ENCODE measurements at places on chromosomes 12 and 14.

DNA sequence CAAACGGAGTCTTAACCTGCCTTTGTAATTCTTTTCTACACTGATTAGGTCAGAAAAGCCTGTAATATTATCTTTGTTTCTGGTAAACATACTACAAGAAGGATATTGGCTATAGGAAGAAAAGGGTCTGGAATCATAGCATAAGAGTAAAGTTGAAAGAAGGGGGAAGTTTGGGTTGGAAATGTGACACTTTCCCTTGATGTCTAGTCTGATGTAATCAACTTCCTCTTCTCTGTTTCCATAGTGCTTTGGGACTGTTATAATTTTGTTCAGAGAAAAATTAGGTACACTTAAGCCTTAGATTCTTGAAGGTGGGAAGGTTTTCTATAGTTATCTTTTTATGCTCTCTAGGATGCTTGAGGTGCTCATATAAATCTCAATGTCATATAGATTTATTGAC lies 322.2 kb downstream of the AEBP2 start:
- DNase-seq, result no peak

DNA sequence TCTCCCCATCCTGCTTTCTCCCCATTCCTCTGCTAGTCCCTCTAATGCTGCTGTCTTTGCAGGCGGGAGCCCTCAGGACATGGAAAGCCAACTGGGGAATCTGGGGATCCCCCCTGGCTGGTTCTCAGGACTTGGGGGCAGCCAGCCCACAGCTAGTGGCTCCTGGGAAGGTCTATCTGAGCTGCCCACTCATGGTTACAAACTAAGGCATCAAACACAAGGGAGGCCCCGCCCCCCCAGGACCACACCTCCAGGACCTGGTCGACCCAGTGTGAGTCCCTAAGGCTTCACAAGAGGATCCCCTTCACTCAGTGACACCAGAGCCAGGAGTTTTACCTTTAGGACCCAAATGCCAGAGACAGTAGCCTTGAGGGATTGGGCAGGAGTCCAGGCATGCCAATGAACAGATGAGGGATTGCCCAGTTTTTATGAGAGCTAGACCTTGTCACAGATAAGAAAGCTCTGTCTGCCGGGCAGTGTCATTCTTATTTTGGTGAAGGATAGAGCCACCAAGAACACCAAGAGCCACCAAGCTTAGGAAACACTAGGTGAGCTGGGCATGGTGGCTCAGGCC lies 8.0 kb upstream of the CPNE6 start:
- DNase-seq, result no peak

DNA sequence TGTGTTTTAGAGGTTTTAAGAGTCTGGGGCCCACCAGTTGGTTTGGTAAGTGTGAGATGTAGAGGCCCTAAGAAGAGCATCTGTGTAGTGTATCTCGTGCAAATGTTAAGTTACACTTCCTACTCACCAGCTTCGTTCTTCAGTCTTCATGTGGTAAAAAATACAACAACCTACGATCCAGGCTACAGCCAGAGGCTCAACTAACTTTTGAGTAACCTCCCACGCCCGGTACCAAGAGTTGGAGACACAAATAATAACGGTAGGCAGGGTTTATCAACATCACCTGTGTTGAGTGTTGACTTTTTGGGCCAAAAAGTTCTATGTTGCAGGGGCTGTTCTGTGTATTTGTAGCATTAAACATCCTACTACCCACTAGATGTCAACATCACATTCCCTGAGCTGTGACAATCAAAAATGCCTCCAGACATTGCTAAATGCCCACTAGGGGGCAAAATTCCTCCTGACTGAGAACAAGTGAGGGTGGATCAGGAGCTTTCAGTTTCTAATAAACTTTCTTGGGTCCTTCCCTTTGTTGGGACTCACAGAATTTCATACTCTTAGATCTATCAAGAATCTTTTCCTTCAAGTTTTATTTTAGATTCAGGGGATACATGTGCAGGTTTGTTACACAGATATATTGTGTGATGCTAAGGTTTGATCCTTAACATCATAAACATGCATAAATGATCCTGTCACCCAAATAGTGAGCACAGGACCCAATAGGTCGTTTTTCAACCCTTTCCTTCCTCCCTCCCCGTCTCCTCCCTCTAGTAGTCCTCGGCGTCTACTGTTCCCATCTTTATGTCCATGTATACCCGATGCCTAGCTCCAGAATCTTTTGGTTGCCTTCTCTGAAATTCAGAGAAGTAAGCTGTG lies 94.7 kb downstream of the SLC2A13 start:
- DNase-seq, result peak; percentile 8

GRCh38 chr12:106248312-106248845 lies 559 bp upstream of the CKAP4 start:
- no peak for DNase-seq

DNA sequence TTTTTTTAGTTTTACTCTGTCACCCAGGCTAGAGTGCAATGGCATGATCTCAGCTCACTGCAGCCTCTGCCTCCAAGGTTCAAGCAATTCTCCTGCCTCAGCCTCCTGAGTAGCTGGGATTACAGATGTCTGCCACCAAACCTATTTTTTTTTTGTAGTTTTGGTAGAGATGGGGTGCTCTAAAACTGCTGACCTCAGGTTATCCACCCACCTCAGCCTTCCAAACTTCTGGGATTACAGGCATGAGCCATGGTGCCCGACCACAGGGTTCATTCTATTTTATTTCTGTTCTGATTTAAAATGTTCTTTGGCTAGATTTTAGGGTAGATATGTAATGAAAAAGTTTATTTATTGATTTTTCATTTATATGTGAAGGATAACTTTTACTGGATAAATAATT lies 1062.8 kb upstream of the NOVA1 start:
- DNase-seq, result no peak

- DNase-seq, result no peak
These were observed 49.0 kb upstream of the STON2 start for GRCh38 chr14:81449114-81449513.

DNA sequence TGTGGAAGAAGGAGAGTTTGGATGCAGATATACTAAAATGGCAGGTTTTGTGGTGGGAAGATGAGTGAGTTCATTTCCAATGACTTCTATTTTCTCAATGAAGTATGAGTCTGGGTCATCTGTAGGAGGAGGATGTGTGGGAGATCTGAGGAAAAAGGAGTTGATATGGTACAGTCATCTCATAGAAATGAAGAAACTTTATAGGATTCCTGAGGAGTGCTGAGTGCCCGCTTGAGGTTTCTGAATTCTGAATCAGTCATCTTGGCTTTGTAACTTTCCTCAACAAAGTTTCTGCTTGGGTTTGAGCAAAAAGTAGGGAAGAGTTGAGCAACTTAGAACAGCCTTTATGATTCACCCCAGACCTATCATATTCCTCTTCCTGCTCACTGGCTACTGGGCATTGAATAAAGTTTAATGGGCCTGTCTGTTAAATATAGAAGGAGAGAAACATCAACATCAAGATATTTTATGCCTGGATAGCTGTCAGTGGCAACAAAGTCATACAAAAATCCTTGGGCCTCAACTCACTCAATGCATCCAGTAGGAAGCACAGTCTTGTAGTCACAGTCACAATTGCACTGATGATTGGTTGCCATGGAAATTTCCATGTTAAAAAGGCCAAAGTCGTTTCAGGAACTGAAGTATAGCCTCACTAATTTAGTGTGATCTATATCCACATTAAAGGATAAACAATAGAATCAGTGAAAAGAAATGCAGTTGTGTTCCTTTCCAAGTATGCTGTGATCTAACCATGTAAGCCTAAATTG lies 284.7 kb downstream of the DUSP6 start:
- DNase-seq, result no peak

- no peak for DNase-seq
These were observed 21.3 kb downstream of the SOS2 start for GRCh38 chr14:50210074-50210473.

DNA sequence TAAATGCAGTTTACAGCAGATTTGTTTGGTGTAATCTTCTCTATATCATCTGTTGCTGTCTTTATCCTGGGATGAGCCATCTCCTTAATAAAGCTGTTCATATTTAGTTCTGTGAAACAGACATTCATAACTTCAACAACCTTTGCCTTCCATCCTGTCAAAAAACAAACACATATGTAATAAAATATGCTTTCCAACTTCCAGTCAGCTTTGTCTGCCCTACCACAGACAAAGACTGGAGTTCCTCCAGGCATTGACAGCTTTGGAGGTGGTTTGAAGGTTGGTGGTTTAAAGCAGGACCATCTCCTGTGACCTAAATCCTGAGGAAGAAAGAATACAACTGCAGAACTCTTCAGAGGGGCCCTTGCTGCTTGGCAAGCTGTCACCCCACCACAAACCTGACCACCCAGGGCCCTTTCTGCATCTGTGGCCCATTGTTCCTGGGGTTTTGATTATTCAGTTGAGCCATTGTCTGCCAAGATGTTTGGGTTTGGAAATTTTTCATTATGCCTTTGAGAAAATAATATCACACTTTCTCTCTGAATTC lies 28.2 kb upstream of the PTGR2 start:
- no peak for DNase-seq

DNA sequence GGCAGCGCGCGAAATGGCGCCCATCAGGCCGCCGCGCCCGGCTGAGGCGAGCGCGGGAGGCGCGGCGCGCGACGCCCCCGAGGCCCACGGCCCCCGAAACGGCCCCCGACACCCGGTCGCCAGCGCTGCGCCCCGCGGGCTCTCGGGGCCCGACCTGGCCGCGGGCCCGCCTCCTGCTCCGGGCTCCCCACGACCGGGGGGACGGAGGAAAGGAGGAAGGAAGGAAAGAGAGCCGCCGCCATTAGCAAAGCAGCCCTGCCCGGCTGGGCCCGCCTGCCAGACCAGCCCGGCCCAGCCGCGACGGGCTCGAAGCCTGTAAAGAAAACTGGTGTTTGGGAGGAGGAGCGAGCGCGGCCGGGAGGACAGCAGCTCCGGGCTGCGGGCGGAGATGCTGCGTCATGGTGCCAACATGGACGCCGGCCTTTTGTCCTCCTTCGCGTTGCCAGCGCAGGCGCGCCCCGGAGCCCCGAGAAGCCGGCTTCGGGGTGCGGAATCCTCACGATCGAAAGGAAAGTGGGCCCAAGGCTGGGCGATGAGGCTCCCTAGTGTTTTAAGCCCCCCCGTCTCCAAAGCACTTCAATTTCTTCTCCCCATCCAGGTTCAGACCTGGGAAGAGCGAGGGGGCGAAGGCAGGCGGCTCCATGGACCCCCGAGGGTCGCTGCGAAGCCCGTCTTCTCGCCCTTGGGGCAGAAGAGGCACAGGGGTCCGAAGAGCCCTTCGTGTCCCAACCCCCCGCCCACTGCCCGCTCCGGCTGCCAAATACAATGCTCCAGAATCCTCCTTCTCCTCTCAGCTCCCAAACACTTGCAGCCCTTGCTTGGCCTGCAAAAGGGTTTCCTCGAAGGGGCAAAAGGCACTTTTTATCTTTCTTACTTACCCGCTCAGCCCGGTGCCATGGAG lies 2.9 kb upstream of the SETD1B start:
- peak; percentile 60 for DNase-seq

- DNase-seq, result no peak
These were observed 45.3 kb downstream of the FBXO34 start for GRCh38 chr14:55316564-55316963.

DNA sequence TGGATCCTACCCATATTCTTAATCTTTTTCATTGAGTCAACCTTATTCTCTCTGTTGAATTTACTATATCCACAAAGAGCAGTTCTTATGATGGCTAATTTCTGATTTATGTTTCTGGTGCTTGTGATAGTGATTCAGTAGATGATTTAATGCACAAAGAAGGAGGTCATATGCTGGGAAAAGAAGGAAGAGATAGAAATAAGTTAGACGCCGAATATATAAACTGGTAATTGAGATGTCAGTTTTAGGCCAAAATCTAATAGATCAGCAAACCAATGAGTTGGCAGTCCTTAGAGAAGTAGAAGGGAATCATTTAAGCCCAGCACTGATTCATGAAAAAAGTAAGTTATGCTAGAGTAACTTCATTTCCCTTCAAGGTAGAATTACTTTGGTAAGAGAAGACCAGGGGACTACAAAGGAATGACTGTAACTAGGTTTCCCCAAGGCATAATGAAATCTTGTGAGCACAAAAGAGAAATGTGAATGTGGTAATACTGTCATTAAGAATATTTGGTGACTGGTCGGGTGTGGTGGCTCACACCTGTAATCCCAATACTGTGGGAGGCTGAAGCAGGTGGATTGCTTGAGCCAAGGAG lies 132.4 kb downstream of the TGFB3 start:
- DNase-seq, result no peak

DNA sequence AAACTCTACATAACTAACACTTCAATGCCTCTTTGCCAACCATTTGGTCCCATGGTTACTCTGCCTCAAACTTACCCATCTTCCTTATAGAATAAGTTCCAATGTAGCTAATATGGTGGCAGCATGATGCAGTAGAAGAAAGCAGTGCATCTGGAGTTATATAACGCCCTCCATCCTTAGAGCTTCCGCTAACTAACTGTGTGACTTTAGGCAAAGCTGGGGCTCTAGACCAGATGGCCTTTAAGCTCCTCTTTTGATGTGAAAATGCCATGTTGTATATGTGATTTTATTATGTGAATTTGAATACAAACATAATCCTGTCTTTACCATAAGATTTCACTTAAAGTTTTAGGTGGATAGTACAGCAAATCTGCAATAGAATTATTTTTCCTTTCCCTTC lies 6.1 kb downstream of the ABCD2 start:
- no peak for DNase-seq

DNA sequence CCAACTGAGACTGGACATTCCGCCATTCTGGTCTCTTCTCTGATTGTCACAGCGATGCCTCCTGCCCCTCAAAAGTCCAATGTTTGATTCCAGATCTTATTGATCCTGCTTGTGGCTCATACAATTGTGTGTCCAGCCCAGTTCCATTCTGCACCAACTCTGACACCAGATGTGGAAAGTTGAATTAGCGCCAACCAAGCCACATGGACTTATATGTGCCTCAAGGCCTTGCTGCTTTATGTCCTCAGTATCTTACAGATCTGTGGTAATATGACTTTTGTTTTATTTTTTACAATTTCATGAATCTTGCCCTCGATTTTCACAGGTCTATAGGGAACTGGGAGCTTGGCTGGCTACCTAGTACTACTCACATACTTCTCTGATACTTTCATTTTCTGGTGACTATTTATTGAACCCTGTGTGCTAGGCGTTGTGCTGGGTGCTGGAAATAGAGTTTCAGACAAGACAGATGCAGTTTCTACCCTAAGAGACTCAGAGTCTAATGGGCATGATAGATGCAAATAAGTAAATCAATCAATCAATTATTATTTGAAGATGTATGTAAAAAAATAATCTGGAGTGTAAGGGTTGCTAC lies 472.0 kb downstream of the TMTC2 start:
- DNase-seq, result no peak

- no peak for DNase-seq
These were observed 521.2 kb downstream of the AACS start for GRCh38 chr12:125586441-125586840.

DNA sequence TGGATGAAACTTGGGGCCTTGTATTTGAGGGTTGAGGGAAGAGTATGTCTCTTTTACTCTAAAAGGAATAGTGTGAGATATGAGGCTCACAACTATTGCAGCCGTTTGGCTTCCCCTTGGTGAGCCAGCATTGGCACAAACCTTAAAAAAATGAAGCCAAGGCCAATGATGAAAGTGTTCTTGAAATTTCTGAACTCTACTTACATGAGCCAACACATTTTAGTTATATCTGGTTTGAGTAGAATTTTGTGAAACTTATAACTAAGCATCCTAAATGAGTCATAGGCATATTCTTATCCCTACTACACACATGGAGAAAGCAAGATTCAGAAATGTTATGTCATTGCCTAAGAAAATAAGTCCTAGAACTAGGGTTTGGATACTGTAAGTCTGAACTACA lies 55.3 kb upstream of the ACSS3 start:
- DNase-seq, result no peak
